ENCODE measurements at places on chromosomes 1 and 21. TPM values are rescaled to one million over a fixed set of nuclear protein-coding genes. Genes with fewer than 3 reads are reported as not detected.

DNA sequence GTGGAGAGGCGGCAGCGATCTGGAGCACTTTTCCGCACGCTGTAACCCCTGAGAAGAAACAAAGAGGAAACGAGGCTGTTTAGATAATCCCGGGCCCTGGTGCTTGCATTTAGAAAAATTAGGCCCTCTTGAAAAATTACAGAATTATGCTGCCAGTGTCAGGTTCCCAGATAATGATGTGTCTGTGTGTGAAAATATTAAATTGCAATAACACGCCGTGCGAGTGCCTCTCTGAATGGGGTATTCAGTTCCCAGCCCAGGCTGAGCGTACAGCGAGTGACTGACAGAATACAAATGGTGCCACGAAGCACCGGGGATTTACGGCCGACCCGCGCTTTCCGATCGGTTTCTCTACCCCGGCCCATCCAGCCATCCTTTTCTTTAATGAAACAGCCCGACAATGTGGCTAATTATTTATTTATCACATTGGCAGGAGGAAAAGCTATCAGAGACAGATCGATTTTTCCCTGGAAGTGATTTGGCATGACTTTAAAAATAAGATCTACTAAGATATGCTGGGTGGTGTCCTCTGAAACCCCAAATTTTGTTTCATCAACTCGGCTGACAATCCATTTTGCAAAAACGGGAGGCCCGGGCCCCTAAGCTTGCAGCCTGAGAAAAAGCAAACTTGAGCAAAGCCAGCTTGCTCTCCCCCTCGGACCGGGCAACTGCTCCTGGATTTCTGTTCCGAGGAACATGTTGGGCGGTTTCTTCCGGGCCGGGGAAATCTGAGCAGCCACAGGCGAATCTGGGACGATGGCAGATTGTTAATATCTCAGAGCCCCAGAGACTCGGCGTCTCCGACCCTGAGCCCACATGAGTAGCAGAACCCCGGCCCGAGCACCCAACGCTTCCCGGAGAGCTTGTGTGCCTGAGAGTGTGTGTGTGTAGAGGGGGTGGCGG lies 11.3 kb downstream of the PRDM16 start:
- peaks cover 5% of the 10 kb centered on the region for H3K27me3 ChIP-seq
- H3K4me1 ChIP-seq: no peaks in the 10 kb centered on the region

- H3K4me3 ChIP-seq: no peak overlapping the region
- H3K27me3 ChIP-seq: no peaks in the 10 kb centered on the region
- peaks cover 10% of the 10 kb centered on the region for H3K4me1 ChIP-seq
- peaks cover 13% of the 10 kb centered on the region for H3K36me3 ChIP-seq
- no peak overlapping the region for H3K27ac ChIP-seq
Measured at GRCh38 chr21:46477765-46478164, 19.1 kb downstream of the DIP2A start.

DNA sequence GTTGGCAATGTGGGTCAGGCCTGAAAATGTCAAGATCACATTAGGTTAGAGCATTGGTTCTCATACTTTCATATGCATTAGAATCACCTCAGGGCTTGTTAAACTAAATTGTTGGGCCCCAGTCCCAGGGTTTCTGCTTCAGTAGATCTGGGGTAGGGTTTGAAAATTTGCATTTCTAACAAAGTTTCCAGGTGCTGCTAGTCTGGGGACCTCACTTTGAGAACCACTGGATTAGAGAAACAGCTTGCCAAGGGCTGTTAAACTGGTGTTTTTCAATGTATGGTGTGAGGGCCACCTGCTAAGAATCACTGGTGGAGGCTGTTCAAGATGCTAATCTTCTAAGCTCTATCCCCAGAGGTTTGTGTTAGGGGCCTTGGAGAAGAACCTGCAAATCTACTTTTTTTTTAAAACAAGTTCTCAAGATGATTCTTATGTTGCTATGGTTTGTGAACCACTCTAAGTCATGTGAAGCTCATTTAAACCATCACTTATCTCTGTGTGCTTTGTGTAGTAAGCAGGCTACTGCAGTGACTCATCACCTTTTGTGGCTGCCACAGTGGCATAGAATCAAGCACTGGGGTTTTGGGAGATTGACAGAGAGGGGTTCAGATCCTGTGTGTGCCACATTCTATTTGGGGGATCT lies 152.2 kb downstream of the S1PR1 start:
- DNase-seq: peak; percentile 72
- H3K36me3 ChIP-seq: no peaks in the 10 kb centered on the region

ORC1 gene
- total RNA-seq: 44.2 TPM

SLC30A1 gene
- 9.0 TPM for total RNA-seq

- no peak overlapping the region for H3K27ac ChIP-seq
- peaks cover 32% of the 10 kb centered on the region for H3K36me3 ChIP-seq
- no peaks in the 10 kb centered on the region for H3K27me3 ChIP-seq
- no peak overlapping the region for H3K4me3 ChIP-seq
- peaks cover 3% of the 10 kb centered on the region for H3K4me1 ChIP-seq
Measured at GRCh38 chr1:184800876-184801275, 46.2 kb upstream of the EDEM3 start.

LDLRAD1 gene
- not detected for total RNA-seq

FAM43B gene
- not detected for total RNA-seq

HLX gene
- 5.7 TPM for total RNA-seq

DNA sequence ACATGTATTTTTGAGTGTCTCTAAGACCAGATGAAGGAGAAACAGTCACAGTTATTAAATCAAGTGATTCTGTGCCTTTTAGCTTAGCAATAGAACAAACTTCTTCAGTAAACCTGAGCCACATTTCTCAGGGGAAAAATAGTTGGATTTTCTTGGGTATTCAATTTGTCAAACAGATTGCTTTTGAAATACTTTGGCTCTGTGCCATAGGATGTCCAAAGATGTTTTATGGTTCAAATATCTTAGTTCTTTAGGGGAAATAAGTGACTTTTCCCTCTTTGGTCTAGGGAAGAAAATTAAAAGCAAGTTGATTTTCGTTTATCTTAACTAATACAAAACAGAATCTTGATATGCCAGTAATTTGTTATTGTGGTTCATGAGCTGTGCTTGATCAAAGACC lies 125.9 kb downstream of the ATP5PO start:
- H3K36me3 ChIP-seq: no peaks in the 10 kb centered on the region
- H3K4me3 ChIP-seq: no peak overlapping the region
- H3K27ac ChIP-seq: no peak overlapping the region
- H3K4me1 ChIP-seq: no peaks in the 10 kb centered on the region
- DNase-seq: no peak
